ENCODE measurements at places on chromosomes 4 and X.

DNA sequence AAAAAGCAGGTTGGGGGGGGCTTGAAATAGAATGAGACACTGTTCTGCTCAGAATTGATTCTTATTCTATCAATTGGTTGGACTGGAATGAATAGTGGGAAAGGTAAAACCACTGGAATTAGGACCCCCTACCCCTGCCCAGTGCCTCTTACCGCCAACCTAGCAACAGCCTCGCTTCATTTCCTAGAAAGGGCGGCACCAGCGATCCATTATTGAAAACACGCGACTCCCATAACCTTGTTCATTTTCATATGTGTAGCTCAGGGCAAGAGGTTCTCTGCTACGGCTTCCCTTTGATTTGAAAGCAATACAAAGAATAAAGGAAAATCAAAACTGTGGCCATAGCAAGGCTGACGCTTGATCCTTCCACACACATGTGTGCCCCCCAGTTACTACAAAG is 33.7 kb downstream of the IDS start:
- DNase-seq = no peak

- DNase-seq = no peak
These were observed 26.8 kb downstream of the FAM114A1 start for GRCh38 chr4:38894322-38894982.

DNA sequence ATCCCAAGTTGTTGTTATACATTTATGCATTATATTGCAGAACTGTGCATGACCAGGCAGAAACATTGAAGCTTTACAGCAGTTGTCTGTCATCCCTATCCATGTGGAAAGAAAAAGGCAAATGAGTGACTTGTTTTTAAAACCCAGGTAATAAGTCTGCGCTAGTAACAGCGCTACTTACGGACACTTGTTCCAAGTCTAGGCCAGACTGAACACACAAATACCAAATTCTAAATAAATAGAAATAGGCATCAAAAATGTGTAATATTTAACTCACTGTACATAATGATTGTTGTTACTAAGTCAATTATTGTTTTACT is 548 bp upstream of the MAML3 start:
- DNase-seq = no peak

GRCh38 chr4:147096667-147097604 is 151.3 kb upstream of the TTC29 start:
- DNase-seq = no peak

GRCh38 chr4:32744211-32744610 is 2024.0 kb downstream of the PCDH7 start:
- DNase-seq = no peak

- DNase-seq = no peak
These were observed 20.8 kb upstream of the MANBA start for GRCh38 chr4:102781570-102781969.

GRCh38 chr4:10048941-10049697 is 27.8 kb upstream of the SLC2A9 start:
- no peak for DNase-seq

GRCh38 chrX:148867596-148867995 is 367.2 kb downstream of the AFF2 start:
- DNase-seq = no peak

DNA sequence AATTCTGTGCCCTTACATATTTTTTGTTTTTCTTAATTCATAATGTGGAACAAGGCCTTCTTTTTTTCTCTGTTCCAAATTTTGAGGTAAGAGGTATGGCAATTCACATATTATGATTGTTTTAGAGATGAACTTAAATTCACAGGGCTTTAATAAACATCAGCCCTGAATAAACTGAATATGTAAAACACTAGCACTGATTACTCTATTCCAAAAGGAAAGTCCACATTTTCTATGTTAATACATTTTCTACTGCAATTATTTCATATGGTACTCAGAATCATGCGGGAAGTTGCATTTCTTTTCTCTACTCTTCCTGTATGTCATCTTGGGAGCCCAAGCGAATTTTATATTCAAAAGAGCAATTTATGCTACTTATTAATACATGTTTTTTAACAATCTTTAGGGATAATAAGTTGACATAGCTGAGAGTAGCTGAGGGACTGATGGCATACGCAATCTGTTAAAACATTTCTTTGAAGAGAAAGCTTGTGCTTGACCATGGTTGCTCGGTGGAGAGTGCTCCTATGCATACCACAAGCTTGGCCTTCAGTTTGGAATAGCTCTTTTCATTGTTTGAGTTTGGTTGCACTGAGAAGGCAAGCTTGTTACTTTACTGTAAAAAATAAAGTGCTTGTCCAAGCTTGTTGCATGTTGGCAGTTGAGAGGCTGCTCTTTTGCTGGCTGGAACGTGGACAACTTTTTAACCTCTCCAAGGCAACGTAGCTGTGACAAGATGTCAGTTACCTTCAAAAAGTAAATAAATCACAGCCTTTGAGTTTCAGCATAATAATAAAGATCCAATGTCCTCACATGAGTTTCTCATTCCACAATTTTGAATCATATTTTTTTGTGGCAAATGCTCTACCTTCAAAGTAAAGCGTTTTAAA is 196.3 kb upstream of the SPRY1 start:
- DNase-seq = no peak

DNA sequence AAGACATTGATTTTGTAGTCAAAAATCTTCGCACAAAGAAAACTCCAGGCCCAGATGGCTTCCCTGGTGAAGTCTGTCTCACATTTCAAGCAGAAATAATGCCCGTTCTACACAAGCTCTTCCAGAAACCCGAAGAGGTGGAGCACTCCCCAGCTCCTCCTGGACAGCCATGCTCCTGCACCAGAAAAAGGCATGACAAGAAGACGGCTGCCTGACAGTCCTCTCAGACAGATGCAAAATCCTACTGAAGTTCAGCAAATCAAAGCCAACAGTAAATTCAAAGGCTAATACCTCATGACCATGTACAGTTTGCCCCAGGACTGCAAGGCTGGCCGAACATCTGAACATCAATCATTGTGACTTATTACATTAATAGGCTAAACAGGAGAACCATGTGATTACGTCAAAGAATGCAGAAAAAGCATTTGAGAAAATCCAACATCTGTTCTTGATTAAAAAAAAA is 30.8 kb upstream of the MXD4 start:
- DNase-seq = no peak

DNA sequence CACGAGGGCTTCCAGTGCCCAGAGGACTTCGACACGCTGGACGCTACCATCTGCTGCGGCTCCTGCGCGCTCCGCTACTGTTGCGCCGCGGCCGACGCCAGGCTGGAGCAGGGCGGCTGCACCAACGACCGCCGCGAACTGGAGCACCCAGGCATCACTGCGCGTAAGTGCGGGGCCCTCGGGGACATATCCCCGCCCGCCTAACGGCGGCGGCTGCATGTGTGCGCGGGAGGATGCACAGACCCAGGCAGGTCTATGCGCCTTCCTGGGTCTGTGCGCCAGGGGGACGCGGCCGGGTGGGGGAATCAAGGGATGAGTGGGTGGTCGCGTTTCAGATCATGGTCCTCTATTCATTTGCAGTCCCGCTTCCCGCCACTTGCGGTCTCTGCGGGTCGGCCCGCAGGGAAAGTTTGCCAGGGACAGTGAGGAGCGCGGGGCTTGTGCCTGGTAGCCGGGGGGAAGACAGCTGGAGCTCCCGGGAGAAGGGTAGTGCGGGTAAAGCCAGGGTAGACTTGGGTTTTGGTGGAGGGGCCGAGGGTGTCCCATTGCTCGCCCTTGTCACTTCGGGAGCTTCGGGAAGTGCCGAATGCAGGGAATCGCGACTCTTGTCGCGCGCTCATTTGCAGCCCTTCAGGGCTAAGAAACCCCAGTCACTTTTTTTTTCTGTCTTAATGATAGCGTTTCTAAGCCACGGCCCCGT is 1.0 kb downstream of the SHISA3 start:
- no peak for DNase-seq

- no peak for DNase-seq
These were observed 2.9 kb upstream of the EIF1AX start for GRCh38 chrX:20144491-20144890.

- no peak for DNase-seq
These were observed 200.6 kb downstream of the RAPGEF2 start for GRCh38 chr4:159303435-159303834.

- no peak for DNase-seq
These were observed 5.9 kb downstream of the ARHGEF38 start for GRCh38 chr4:105558277-105558676.

DNA sequence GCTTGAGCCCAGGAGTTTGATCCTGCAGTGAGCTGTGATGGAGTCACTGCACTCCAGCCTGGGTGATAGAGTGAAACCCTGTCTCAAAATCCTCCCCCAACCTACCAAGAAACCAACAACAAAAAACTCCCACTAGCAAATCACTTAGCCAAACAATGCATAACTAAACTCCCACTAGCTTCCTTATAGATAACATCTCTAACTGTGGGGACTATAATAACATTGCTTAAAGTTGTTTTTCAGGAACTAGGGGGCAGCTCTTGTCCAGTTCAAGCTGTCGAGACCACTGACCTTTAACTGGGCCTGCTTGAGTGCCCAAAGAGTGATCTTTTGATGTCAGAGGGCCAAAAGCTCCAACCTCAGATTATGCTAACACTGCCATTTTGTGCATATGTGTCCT is 81.7 kb downstream of the FREM3 start:
- DNase-seq = no peak

- DNase-seq = no peak
These were observed 14.1 kb upstream of the CA5B start for GRCh38 chrX:15723887-15724517.

GRCh38 chr4:110275871-110276270 is 77.5 kb upstream of the ELOVL6 start:
- no peak for DNase-seq

GRCh38 chrX:20442597-20442996 is 175.9 kb upstream of the RPS6KA3 start:
- DNase-seq = peak; percentile 70

- DNase-seq = no peak
These were observed 299.7 kb downstream of the LDB2 start for GRCh38 chr4:16598597-16599206.

GRCh38 chrX:39491548-39492297 is 606.0 kb downstream of the BCOR start:
- DNase-seq = no peak

DNA sequence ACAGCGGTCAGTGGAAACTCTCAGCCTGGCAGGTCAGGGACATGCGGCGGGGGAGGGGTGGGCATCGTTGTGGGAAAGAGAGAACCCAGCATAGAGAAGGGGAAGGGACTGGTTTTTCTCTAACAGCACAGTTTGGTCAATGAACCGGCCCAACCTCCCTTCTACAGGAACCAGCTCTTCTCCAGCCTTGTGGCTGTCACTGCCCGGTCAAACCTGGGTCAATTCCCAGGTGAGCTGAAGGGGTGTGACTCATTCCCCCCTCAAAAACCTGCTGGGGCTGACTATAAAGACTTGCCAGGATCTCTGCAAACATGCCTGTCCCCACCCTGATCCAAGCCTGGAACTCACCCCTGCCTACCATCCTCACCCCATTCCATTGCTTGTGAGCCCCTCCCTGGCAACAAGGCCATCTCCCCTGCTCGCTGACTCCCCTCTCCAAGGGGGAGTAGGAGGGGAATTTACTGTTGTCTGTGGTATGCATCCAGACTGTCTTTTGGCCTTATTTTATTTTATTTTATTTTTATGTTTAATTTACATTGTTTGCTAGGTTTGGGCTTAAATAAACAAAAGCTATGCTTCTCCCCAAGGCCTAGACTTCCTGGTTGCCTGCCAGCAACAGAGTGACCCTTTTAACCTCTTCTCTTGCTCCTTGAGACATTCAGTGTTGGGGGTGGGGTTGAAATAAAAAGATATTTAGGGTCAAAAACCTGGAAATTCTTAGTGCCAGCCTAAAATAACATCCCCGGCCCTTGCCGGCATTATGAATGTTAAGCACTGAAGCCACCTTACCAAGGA is 49.6 kb downstream of the TSC22D3 start:
- no peak for DNase-seq

DNA sequence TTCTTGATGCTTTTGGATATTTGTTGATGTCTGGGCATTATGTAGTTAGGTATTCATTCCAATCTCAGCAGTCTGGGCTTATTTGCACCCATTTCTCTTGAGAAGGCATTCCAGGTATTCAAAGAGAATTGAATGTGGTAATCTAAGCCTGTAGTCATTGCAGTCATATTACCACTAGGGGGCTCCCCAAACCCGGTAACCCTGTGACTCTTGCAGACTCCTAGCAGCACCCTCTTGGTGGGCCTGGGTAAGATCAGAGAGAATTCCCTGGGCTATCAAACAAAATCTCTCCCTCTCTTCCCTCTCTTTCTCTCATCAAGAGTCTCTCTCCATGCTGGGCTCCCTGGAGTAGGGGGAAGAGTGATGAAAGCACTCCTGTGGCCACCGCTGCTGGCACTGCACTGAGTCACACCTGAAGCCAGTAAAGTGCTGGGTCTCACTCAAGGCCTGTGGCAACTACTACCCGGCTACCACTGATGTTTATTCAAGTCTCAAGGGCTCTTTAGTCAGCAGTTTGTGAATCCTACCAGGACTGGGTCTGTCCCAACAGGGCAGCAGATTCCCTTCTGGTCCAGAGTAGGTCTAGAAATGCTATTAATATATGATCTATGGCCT is 187.7 kb upstream of the NUDT10 start:
- no peak for DNase-seq

- no peak for DNase-seq
These were observed 577.1 kb downstream of the ANKRD50 start for GRCh38 chr4:124135409-124135813.

- no peak for DNase-seq
These were observed 12.4 kb downstream of the CASP6 start for GRCh38 chr4:109690690-109691410.

- no peak for DNase-seq
These were observed 118.3 kb downstream of the DNAAF6 start for GRCh38 chrX:107324493-107325310.

DNA sequence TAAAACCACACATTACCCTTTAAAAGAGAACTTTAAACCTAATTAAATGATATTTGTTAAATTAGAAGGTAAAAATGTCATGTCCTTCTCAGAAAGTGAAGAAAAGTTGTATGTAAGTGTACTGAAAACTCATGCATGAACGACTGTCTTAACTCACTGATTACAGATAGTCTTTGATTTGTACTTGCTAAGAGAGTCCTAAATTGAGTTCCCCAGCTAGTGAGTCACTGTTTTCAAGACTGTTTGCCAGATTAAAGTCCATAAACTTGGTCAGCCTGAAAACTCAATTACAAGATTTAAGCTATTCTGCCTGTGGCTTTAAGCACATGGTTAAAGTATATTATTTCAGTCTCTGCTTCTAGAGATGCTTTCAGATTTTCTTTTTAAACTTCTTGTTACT is 124.9 kb upstream of the ZCCHC13 start:
- no peak for DNase-seq

- no peak for DNase-seq
These were observed 162.1 kb downstream of the INPP4B start for GRCh38 chr4:142683997-142684396.

- no peak for DNase-seq
These were observed 19.5 kb upstream of the ZNF41 start for GRCh38 chrX:47502316-47503125.

GRCh38 chrX:70434352-70434866 is 10.2 kb upstream of the DLG3 start:
- no peak for DNase-seq

- no peak for DNase-seq
These were observed 649 bp upstream of the ARAF start for GRCh38 chrX:47560179-47560933.
